Stimulated activated CD4-positive, alpha-beta T cell treated with anti-CD3 and anti-CD28 coated beads, Interleukin-4, amount 100 ng/mL, for 48 hours (primary cell): ENCODE measurements at places on chromosomes 6 and 20.
A peak's percentile ranks its signal among the peaks of the same experiment; 100 is the strongest.

DNA sequence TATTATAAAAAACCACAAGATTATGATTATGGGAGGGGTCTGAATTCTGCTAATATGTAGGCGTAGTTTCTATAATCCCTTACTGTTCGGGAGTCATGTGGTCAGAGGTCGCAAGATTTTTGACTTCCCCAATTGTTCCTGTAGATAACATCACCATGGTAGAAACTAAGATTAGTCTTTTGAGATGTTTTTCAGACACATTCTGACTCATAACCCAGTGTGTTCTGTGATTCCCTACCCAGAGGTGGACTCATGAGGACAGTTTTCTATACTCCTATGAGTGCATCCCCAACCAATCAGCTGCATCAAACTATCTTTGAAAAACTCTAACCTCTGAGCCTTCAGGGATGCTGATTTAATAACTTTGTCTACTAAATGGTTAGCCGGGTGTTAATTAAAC is 175.5 kb downstream of the RFPL4B start:
- DNase-seq, result no peak

GRCh38 chr6:92380803-92381601 is 1038.4 kb downstream of the EPHA7 start:
- no peak for DNase-seq

DNA sequence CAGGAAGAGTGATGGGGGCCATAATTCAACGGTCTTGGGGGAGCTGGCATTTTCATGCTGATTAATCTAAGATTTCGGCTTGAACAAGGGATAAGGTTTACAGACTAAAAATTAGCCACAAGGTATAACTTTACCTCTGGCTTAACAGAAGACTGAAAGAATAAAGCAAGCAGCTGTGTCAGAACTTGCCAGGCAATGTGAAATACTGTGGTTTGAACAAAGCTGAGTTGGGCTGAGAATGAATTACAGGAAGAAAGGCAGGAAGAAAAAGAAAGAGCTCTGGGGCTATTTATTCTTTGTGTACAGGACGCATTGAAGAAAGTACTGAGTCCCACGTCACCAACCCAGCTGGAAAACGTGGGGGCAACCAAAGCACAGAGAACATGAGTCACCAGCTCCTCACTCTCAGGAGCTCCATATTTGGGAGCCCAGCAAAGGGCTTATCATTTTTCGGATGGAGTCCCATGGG is 121.5 kb upstream of the NEDD9 start:
- peak; percentile 64 for DNase-seq

- no peak for DNase-seq
Observed at GRCh38 chr6:145829102-145829501, 14.5 kb upstream of the FBXO30 start.

DNA sequence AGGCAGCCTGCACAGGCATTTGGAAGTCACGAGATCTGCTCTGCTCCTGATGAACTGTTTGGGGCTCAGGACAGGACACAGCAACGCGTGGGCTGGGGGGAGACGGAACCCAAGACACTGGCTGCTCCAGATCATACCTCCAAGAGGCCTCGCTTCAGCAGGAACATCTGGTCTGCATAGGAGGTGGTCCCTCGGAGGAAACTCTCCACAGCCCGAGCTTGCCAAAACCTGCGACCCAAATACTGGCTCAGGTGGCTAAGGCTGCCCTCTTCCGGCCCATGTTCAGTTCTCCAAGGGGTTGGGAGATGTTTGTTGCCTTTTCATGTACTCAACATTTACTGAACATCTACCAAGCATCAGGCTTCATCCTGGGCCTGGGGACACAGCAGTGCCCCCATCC is 51.7 kb downstream of the MYH7B start:
- DNase-seq, result no peak

GRCh38 chr6:139376604-139377218 is 2.3 kb upstream of the CITED2 start:
- DNase-seq, result no peak

GRCh38 chr20:45890077-45890984 is 677 bp downstream of the NEURL2 start:
- peak; percentile 35 for DNase-seq
